ENCODE measurements at places on chromosomes 1 and 21.

DNA sequence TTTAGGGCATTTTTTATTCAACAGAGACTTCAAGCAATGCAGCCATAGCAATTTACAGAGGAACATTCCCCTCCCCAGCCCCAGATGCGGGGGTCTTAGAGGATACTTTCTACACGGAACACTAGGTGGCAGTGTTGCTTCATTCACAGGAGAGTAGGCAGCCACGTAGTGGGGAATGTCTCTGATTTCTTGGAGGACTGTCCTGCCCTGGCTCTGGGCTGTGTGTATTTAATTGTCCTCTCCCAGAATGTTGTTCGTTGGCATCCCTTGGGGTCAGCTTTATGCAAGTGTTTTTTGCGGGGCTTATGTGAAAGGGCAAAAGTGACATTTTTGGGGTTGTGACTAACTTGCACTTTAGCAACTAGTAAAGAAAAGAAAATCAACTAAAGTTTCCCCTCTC is 96.9 kb downstream of the PAPPA2 start:
- peak; percentile 6 for DNase-seq

DNA sequence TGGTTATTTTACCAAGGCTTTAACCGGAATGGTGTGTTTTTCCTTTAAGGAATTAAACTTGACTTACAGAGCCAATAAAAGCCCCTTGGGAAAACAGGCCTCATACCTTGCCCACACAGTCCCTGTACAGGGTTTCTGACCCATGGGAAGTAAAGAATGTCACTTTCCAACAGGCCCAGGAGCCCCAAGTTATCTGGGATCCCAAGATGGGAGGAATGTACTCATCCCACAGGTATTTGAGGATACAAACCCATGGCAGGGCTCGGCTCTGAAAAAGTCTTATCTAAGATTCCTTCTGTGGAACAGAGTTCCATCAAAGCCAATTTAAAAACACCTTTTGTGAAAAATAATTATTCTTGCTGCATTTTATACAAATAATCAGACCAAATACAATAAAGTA is 15.3 kb upstream of the COX20 start:
- no peak for DNase-seq

DNA sequence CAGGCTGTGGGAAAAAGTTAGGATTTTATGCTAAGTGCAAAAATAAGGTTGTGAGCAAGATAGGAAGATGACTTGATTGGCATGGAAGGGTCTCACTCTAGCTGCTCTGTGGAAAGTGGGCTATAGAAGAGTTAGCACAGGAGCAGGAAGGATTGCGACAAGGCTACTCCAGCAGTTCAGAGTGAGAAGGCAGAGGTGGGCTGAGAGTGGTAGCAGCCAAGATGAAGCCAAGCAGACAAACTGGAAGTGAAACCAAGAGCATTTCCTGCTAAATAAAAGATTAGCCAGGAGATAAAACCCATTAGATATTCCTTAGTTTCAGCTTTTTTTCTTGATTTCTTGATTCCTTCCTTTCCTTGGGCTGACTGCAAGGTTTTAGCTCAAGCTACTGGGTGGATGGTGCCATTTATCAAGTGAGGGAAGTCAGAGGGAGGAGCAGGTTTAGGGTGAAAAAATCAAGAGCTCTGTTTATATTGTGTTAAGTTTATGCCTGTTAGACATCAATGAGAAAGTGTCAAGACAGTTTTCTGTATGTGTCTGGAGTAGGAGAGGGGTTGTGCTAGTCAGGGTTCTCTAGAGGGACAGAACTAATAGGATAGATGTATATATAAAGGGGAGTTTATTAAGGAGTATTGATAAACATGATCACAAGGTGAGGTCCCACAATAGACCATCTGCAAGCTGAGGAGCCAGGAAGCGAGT is 33.1 kb upstream of the ZNF644 start:
- DNase-seq: peak; percentile 60

DNA sequence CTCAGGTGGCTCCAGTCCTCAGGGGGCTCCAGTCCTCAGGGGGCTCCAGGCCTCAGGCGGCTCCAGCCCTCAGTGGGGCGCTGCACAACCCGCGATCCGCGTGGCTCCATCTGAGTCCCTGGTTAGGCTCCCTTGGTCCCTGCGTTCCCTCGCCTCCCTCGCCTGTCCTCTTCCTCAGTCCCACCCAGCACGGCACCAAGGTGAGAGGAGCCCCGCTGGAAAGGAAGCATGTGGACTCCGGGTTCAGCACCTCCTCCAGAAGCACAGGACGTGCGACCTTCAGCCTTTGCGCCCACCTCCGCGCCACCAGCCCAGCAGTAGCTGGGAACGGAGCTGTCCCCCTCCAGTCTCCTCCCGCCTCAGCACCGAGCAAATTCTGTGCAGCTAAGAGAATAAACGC is 8.1 kb upstream of the OR2M5 start:
- no peak for DNase-seq

- DNase-seq: no peak
Observed at GRCh38 chr1:11434501-11434900, 44.5 kb upstream of the DISP3 start.

GRCh38 chr1:10761503-10762152 is 34.8 kb downstream of the CASZ1 start:
- no peak for DNase-seq

DNA sequence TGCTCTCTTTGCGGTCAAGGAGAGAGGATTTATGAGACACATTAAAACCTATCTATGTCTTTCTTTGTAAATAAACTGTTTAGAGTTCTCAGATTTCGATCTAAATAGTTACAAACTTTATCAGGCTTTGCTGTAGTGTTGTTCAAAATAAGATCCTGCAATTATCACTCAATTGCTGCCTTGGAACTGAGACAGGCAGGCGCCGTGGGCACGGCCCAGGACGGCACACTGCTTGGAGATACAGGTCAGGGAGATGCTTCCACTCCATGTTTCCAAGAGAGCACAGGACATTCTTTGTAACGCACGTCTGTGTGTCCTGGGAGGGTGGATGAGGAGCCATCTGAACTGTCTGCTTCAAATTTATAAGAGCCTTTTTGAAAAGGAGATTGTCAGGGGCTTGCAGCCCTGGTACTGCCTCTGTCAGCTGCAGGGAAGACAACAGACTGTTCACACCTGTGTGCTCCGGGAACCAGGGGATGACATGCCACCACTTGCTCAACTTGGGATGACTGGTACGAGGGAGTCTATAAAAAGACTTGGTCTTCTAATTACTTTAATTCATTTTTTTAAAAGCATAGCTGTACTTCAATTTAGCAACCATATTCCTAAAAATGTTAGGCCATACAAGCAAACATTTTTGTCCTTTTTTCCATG is 472.9 kb upstream of the RUNX1 start:
- DNase-seq: no peak

- no peak for DNase-seq
Observed at GRCh38 chr1:43285269-43285990, at the start of gene C1orf210. TSS of gene C1orf210 (minus strand) at chr1:43285581. CDS start at chr1:43283270, 2,311 bp downstream.

GRCh38 chr1:192808163-192808517 is 699 bp upstream of the RGS2 start:
- DNase-seq: no peak

GRCh38 chr1:248906753-248907661 is 972 bp downstream of the PGBD2 start:
- no peak for DNase-seq

DNA sequence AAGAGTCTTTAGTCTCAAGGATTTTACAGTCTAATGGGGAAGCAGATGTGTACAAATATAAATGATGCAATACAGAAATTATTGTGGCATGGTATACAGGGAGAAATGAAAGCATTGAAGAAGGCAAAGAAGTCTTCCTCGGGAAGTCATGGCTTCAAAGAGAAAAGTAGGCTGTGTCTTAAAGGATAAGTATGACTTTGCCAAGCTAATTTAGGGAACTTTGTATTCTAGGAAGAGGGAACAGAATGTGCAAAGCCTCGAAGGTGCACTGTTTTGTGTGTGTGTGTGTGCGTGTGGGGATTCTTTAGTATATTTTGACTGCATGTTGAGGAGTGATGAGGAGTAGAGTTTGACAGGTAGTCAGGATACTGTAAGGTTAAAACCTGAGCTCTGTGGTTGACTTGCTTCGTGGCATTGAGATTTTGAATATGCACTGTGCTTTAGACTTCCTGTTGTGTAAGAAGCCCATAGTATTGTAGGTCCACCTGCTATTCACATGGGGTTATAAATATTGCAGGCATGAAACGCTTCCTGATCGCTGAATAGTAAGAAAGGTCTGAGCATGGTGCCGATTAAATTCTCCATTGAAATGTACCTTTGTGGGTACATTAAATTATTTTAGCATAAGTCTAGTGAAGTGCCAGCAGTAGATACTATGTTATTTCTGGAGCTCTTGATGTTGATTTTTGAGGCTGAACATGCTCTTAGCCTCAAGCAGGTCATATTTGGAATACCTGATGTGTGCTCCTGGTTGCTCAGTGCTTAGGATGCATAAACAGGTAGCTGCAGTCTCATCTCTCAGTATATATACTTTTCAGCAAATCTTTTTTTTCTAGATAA is 8.0 kb downstream of the SMAP2 start:
- DNase-seq: no peak

- no peak for DNase-seq
Observed at GRCh38 chr1:233828480-233828879, 76.0 kb upstream of the SLC35F3 start.

- DNase-seq: no peak
Observed at GRCh38 chr1:26287811-26288210, 7.9 kb downstream of the SH3BGRL3 start.

GRCh38 chr1:24727501-24728216 is 17.6 kb upstream of the CLIC4 start:
- DNase-seq: peak; percentile 27

DNA sequence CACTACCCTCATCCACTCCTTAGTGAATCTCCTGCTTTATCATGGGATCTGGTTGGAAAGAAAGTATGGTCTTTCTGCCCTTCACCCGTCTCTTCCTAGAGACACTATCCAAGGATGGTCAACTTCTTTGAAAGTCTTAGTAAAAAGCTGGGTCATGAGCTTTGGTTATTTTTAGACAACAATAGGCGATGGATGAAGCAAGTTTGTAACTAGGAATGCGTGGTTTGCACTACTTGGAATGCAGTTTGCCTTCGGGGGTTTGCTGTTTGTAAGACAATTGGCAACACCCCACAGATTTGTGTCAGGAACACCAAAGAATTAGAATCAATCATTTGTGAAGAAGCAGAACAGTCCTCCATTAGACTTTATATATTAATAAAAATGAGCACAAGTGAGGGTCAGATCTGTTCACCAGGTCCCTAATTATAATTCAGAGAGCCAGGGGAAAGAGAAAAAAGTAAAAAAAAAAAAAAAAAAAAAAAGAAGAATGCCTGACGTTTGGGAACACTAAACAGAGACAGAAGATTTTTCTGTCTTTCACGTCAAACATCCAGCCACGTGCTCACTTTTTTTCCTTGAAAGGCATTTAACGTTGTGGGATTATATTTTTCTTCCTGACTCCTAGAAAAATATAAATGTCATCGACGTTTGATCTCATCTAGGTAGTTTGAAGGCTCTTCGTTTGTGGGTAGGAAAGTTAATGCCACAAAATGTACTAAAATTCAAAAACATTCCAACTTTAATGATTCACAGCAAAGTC is 60.7 kb upstream of the BTG3 start:
- no peak for DNase-seq

GRCh38 chr21:43824333-43825241 is 35.2 kb downstream of the RRP1 start:
- no peak for DNase-seq

DNA sequence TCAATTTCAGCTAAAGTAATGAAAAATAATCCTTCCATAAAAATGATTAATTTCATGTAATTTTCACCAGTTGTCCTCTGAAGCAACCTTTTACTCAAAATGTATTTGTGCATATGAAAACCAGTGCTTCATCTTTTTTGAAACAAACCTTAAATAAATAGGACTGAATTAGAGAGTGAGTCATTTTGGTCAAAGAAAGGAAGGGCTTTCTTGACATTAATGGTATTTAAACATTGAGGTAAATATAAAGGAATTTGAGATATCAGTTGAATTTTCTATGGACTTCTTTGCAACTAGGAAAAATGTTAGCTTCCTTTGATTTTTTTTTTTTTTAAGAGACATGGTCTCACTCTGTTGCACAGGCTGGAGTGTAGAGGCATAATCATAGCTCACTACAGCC is 38.7 kb downstream of the SNX7 start:
- DNase-seq: no peak

DNA sequence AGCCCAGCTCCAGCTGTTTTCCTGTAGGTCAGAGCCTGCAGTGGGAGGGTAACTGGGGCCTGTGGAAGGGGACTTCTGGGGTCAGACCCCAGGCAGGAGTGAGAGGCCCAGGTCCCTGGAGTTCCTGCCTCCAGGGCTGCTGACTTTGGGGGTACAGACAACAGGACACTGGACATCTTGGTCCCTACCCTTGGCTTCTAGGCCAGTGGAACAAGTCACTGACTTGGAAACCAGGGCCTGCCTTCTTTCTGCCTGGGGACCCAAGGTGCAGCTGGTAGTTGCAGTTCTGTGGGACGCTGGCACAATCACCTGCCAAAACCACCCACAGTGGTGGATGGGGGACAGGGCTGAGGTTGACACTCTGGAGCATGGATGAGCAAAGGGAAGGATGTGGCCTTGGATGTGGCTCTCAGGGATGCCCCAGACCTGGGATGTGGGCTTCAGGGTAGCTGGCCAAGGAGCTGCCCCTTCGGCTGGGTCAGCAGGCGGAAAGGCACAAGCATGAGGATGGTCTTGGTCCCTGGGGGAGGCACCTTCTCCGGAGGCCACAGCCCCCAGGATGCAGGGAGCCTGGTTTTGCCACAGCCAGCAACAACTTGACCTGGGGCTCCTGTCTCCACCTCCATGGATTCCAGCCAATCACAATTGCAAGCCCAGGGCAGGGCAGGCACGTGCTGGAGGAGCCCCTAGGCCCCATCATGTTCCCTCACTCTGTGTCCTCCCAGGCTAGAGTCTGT is 5.8 kb downstream of the JMJD4 start:
- no peak for DNase-seq

GRCh38 chr1:153698020-153698922 is 19.8 kb downstream of the NPR1 start:
- no peak for DNase-seq

GRCh38 chr1:30905403-30905802 is 3.2 kb downstream of the SDC3 start:
- no peak for DNase-seq
